Stimulated activated CD4-positive, alpha-beta T cell treated with anti-CD3 and anti-CD28 coated beads, TNF-alpha, amount 100 ng/mL, for 4 hours (primary cell): ENCODE measurements at places on chromosomes 2 and 18.

- DNase-seq: no peak
These were observed 445.4 kb downstream of the EIPR1 start for GRCh38 chr2:2932189-2932588.

- no peak for DNase-seq
These were observed 119.5 kb downstream of the NUP35 start for GRCh38 chr2:183243758-183244157.

GRCh38 chr2:106517329-106517728, 30.2 kb downstream of the CD8B2 start:
- DNase-seq: no peak

- DNase-seq: no peak
These were observed 41.3 kb downstream of the PSMG2 start for GRCh38 chr18:12744103-12744502.

DNA sequence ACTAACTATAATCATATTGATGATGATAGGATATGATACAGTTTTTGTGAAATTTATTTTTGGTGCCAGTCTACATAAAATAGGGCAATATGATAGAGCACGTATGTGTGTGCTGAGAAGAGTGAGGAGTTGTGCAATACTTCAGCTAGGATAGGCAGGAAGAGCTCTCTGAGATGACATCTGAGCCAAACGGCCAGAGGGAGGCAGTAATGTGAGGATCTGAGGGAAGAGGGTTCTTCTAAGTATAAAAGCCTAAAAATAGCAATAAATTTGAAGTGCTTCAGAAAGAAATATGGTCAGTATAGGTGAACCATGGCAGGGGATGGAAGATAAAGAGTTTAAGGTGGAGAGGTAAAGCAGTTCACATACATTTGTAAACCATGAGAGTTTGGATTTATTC, 102.5 kb downstream of the OLA1 start:
- DNase-seq: no peak

DNA sequence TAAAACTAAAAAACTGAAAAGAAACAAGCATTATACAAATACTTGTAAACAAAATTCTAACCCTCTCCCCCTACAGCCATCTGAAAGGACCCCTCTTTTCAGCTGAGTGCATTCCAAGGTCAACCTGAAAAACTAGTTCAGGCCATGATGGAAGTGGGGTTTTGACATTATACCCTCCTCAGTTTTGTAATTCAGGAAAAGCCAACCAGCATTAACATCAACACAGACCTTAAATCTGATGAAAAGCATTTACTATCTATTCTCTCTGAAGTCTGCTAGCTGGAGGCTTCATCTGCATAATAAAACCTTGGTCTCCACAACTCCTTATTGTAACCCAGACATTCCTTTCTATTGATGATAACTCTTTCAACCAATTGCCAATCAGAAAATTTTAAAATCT, 302.2 kb downstream of the CNTNAP5 start:
- DNase-seq: no peak

GRCh38 chr2:164779383-164780057, 62.1 kb downstream of the COBLL1 start:
- no peak for DNase-seq

DNA sequence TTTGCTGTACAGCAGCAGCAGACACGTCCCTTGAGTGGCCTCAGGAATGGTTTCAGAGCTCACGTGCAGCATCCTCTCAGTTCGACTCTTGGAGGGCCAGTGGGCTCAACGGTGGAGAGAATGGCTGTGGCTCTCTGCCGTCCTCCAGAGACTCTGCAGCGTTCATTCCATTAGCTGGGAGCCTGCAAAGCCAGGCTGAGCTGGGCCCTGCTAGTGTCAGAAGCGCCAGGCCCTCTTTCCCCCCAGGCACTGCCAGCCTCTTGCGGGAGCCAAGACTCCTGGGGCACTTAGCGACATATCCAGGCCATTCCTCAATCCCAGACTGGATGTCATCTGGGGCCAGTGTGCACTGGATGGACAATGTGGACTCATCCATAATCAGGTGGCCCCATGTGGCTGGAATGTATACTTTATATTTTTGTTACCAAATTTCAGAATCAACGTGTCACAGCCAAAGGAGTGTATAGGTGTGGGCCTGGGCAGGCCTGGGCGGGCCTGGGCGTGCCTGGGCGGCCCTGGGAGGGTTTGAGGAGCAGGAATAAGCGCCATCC, 125.1 kb upstream of the EPAS1 start:
- DNase-seq: no peak

GRCh38 chr2:239720361-239721360, 304.5 kb downstream of the NDUFA10 start:
- no peak for DNase-seq

GRCh38 chr2:211061612-211062296, 505.4 kb downstream of the CPS1 start:
- DNase-seq: no peak

- DNase-seq: no peak
These were observed 60.9 kb upstream of the MMADHC start for GRCh38 chr2:149648282-149649030.

DNA sequence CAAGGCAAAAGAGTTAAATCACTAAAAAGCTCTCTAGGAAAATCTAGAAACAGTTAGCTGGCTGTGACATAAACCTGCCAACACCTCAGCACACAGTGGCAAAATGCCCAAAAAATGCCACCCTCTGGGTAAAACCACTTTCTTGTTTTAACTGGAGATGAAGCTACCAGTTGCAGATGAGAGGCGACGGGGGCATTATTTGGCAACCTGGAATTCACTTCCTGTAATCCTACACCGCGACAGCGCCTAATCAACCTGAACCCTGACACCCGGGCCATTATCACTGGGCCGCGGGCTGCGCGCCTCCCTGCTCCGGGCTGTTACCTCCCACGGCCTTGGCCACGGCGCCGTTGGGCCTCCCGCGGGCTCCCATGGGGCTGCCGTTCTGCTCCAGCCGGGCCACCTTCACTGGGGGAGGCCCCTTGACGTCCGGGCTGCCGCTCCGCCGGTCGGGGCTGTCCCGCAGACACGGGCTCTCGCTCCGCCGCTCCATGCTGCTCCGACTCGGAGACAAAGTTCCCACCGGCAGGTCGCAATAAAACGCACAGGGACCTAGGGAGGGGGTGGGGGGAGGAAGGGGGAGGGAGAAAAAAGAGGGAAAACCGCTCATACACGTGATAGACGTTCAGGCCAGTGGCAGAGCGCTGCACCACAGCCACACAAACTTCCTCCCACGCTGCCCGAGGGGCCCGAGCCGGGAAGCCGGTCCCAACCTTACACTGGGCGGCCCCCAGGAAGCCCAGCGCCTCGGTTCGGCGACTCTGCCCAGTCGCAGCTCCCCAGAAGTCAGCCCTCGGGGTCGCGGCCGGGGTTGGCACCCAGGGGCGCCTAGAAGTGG, 2.0 kb downstream of the SATB2 start:
- no peak for DNase-seq

- no peak for DNase-seq
These were observed 13.0 kb upstream of the SULT1C4 start for GRCh38 chr2:108364676-108365297.

DNA sequence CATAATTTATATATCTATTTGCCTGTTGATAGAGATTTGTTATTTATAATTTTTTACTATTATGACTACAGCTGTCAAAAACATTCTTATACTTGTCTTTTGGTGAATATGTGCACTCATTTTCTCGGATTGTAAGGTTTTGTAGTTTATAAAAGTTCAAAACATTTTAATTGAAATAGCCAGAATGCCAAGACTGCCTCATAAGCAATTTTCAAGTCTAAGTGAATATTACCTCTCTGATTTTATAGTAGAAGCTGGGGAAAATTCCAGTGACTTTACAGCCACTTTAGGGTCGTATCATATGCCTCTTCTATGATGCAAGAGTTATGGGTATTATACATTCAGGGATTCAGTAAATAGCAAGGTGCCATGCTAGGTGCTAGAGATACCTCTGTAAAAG, 21.0 kb downstream of the ZC3H6 start:
- DNase-seq: no peak

GRCh38 chr2:25286025-25286400, 55.7 kb downstream of the DNMT3A start:
- peak; percentile 43 for DNase-seq

GRCh38 chr18:79739440-79739778, 58.3 kb upstream of the KCNG2 start:
- DNase-seq: no peak

DNA sequence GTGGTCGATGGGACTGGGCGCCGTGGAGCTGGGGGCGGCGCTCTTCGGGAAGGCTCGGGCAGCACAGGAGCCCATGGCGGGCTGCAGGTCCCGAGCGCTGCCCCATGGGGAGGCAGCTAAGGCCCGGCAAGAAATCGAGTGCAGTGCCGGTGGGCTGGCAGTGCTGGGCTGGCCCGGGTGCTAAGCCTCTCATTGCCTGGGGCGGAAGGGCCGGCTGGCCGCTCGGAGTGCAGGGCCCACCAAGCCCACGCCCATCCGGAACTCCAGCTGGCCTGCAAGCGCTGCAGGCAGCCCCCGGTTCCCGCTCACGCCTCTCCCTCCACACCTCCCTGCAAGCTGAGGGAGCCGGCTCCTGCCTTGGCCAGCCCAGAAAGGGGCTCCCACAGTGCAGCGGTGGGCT, 748.4 kb upstream of the NRXN1 start:
- no peak for DNase-seq
